ENCODE measurements at places on chromosomes 5 and 9.

DNA sequence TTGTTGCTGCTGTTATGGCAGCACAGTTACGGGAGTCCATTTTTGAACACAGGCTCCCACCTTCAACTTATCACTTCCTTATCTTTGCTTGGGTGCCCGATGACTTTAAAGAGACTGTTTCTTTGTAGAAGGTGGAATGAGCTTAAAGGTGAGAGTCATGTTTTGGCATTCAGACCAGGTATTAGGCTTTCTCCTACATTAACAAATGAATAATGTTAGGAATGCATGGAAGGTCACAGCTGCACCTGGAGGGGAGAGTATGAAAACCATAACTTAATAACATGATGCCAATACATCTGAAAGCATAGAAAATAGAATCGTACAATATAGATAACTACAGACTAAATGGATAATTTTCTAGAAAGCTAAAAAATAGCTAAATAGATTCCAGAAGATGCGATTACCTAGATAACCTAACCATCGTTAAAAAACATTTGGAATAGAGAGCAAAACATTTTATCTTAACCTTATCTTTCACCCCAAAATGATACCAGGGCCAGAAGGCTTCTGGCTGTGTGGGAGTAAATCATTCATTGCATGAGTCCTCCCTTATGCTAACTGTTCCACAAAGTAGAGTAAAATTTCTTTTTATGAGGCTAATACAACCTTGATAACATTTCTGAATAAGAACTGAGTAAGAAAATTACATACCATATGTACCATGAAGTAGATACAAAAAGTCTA, 126.2 kb upstream of the ADCY2 start:
- DNase-seq, result no peak

DNA sequence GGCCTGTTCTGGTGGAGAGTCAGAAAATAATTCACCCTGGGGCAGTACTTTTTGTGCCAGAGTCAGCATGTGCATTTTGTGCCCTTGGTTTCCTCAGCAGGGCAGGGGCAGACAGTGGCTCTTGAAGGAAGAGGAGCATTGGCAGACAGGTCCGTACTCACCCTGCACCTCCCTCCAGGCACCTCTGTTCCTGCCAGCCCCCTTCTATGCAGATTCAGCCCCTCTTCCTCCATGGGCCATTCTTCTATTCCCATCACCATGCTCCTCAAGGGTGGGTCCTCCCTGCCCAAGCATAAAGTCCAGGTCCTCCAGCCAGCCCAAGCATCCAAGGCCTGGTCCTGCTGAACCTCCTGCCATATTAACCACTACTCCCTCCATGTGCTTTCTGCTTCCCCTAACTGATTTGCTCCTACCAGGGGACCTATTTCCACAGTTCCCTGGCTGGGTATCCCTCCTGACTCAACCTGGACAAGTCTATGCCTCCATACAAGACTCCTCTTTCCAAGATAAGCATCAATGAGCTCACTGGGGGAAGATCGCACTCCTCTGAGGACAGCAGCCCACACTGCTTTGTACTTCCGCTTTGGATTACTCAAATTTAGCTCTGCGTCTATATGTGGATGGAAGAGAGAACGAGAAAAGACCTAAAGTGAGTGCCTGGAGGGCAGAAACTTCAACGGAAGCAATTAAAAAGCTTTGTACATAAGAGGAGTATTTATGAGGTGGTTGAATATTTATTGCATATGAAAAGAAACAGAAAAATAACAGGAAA, 9.3 kb upstream of the ACSL6 start:
- no peak for DNase-seq

DNA sequence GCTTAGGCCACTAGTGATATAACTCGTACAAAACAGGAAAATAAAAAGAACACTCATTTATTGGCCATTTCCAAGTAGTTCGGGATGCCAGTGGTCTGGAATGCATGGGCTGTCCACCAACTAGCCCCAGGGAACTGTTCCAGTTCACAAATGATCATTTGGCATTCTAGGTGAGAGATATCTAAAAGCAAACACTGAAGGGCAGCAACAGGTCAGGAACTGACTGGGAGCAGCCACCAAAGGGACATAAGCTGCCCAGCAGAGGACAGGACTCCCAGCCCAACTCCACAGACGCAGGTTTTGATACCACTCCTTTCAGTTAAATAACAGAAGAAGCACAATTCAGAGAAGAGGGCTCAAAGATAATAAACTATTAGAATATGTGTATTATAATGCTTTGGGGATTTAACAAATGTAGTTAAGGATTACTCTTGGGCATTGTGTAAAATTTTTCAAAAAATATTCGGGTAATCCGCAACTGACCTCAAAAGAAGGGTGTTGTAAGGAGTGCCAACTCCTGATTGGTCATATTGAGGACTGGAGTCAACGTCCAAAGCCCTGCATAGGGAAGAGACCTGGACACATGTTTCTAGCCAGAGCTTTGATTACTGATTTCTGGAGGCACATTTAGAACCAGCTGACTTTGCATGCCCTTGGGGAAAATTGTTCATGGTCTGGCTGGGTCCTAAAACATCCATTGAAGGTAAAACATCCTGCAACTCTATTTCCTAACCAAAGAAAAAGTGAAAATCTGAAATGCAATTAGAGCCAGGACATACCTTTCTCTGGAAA, 320.0 kb downstream of the DNAH5 start:
- no peak for DNase-seq

GRCh38 chr5:172180936-172181335, 7.1 kb downstream of the STK10 start:
- no peak for DNase-seq

- no peak for DNase-seq
Observed at GRCh38 chr5:132012371-132013005, 1.0 kb upstream of the ACSL6 start.

GRCh38 chr5:109705596-109705995, 15.9 kb downstream of the MAN2A1 start:
- no peak for DNase-seq

Data from stimulated activated CD4-positive, alpha-beta T cell treated with anti-CD3 and anti-CD28 coated beads, Interleukin-12 subunit alpha, Interleukin-12 subunit beta, amount 100 ng/mL, for 4 hours (primary cell).